COR-L47 (cell line): ENCODE measurements at places on chromosomes 2 and 18.

DNA sequence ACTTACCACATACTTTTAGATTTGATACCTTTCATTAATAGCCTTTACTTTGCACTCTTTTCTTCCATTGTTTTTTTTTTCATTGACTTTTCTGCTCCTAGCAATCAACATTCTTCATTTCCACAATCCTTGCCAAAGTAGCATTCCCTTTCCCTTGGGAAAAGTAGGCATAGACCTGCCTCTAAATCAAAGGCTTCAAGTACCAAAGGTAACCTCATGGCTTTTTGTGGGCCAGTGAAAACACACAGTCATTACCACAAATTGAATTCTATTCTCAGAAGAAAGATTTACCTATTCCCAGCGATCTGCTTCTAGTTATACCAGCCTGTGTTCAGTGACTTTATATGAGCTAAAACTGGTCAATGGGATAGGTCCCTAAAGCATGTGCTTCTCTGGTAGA, 109.2 kb downstream of the SOCS6 start:
- no peak for DNase-seq

DNA sequence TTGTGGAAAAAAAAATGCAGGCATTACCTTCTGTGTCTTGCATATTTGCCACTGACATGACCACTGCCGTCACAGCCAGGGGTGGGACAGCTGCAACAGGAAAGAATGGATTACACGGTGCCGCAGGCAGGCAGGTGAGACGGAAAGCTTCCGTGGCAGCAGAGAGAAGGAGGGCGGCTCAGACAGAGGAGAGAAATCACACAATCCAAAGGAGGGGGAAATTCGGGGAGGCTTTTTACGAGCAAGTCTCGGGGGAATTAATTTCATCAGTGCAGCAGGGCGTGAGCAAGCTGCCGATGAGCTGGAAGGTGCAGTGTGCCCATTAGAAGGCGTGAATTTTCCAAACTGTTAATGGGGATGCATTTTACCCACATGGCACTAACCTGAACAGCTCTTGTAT, 234.8 kb upstream of the PXDN start:
- no peak for DNase-seq

DNA sequence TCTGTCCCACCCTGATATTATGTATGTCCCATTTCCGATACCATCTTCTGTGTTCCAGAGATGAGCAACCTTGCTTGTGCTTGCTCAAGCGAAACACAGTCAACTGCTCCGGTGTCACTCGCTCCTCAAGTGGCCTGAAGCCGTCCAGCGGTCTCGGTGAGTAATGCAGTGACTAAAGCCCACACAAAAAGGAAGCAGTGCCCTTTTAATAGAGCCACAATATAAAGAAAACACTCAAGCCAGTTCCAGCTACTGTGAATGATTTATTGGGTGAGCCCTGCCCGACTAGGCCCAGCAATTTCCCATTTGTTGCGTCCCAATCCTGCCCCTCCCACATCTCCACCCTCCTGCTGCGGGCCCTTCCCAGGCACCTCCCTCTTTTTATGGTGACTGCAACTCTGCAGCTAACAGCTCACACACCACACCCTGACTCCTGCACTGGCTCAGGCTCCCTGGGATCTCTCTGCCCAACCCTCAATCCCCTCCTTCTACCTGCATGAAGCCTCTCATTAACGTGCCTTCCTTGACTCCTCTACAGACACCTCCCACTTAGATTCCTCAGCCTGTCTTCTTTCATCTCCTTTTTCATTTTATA, 44.2 kb upstream of the DSC1 start:
- no peak for DNase-seq

- no peak for DNase-seq
Measured at GRCh38 chr2:186187854-186188253, 298.2 kb upstream of the ZC3H15 start.

DNA sequence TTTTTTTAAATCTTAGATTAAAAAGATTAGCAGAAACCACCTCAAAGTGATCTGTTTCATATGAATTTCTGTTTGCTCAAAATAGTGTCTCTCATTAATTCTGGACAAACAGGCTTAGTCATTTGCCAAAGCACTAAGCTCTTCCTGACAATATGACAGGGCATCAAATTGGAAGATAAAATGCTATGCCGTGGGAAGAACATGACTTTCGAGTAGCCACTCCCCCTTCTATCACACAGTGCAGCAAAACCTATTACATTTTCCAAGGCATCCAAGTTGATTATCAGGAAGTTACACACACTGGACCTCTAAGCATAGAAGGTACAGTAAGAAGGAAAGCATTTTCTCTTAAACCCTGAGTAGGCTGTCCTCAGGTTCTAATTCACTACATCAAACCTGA, 89.5 kb downstream of the STK39 start:
- DNase-seq = no peak

GRCh38 chr2:12005886-12006681, 259.7 kb downstream of the LPIN1 start:
- DNase-seq = peak; percentile 89

- DNase-seq = no peak
Measured at GRCh38 chr2:147398996-147399395, 445.8 kb upstream of the ACVR2A start.

DNA sequence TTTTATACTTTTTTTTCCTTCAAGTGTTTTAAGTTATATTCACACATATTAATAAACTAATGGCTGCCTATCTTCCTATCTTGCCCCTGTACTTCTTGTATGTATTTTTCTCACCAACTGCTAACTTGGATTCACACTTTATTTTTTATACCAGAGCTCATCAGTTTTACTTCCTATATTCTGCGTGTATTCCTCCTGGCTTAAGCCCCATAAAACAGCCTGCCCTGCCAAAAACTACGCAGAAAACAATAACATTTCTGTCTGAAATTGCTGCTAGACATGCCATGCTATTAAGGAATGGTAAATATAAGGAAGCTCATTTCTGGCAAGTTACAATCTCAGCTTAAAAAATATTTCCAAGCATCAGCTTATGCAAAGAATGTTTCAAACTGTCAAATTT, 172.3 kb downstream of the UBE2E3 start:
- DNase-seq = no peak

DNA sequence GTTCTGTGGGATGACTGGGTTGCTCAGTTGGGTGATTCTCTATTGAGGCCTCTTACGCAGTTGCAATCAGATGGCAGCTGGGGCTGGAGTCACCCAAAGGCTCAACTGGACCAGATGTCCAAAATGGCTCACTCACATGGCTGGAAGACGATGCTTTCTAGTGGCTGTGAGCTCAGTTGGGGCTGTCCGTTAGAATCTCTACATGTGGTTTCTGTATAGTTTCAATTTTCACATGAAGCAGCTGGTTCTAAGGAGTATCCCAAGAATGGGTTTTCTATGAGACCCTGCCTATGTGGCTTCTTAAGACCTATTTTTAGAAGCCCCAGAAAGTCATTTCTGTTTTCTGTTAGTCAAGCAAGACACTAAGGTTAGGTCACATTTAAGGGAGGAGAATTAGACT, 4.4 kb downstream of the XRCC5 start:
- no peak for DNase-seq

DNA sequence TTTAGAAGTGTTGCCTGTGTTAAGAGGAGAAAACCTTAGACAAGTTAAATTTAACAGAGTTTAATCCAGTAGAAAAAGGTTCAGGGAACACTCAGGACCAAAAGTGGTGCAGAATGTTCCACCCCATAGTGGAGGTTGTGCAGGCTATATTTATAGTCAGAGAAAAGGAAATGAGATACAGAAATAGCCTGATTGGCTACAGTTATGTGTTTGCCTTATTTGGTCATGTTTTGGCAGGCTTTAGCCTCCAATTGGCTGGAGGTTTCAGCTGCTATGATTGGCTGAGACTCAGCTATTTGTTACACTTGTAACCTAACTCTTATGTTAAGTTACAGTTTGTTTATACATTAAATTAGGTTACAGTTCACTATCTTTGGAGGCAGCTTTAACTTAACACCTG, 4.2 kb downstream of the STAMBP start:
- DNase-seq = no peak

DNA sequence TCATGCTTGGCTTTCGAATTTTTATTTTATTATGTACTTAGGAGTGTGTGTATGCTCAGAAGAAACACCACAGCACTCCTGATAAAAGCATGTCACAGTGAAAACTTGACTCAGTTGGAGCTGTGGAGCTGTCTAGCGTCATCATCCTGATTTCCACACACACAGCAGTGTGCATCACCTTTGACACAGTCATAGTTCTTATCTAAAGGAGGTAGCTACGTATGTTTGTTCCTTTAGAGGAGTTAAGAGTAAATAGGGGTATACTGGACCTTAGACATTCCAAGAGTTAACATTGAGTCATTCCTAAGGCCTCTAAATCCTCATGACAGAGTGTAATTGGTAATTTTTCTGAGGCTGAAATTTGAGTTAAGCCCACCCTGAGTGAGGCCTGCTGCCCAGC, 96.9 kb downstream of the PHLPP1 start:
- DNase-seq = no peak

- no peak for DNase-seq
Measured at GRCh38 chr2:56315376-56315775, 131.6 kb downstream of the CCDC85A start.
